ENCODE measurements at places on chromosomes 4 and X.

DNA sequence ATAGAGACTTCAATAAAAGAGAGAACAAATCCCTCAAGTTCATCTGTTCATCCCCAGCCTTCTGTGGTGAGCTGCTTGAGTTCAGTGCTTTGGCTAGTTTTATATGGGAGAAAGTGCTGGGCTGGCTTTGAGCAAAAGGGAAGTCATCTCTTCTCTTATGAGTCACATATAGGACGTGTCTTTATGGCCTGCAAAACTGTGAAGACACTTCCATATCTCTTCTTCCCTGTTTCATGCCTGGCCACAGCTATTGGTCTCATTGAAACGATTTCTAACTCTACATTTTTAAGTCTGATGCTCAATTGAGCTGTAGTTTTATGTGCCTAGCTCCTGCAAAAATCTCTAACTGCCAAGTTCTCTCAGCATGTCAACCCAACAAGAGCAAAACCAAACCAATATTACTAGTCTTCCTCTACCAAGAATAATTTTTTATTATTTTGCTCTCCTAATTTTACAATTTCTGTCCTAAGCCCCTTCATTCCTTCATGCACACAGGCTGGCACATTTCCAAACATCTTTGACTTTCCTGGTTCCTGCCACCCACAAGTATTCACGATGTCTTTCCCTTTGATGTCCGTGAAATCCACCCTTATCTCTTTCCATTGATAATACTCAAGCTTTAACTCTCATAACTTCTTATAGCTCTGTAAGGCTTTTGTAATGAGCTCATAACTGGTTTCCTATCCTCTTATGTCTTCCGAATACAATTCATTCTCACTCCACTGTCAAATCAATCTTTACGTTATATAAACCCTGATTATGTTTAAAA is 165.3 kb downstream of the BTC start:
- DNase-seq = peak; percentile 11

DNA sequence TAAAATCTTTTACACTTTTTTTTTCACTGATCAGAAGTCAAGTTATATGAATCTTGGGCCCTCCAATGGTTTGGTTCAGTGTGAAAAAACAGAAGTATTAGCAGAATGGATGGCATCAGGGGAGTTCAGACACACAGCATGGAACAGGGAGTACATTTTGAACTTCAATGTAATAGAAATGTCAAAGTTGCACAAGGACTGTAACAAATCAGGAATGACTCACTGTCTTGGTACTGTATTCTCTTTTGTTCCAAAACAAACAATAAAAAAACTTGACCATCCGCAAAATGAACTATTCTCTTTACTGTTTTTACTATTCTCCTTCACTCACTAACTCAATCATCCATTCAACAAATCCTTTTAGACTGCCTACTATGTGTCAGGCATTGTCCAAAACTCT is 401.0 kb downstream of the FSTL5 start:
- no peak for DNase-seq

GRCh38 chr4:111689731-111690130 is 455.5 kb upstream of the FAM241A start:
- DNase-seq = no peak

GRCh38 chr4:1982124-1983052 is 26.4 kb downstream of the NELFA start:
- no peak for DNase-seq

GRCh38 chrX:5971300-5971699 is 257.4 kb downstream of the NLGN4X start:
- DNase-seq = no peak

DNA sequence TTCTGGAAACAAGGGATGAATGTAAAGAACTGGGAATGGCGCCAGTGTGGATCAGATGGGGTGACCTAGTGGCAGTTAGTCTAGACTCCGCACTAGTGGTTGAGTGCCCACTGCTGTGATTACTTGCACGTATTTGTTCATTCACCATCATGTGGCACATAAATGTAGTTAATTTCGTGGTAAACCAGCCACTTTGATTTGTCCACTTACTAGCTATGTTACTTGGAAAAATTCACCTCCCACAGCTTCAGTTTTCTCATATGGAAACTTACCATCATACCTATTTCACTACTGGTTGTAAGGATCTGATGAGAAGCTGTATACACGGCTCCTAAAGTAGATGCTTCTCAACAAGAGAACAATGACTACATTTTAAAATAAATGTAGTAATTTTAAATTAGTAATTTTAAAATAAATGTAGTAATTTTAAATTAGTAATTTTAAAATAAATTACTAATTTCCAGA is 394 bp upstream of the DYNLT3 start:
- no peak for DNase-seq

DNA sequence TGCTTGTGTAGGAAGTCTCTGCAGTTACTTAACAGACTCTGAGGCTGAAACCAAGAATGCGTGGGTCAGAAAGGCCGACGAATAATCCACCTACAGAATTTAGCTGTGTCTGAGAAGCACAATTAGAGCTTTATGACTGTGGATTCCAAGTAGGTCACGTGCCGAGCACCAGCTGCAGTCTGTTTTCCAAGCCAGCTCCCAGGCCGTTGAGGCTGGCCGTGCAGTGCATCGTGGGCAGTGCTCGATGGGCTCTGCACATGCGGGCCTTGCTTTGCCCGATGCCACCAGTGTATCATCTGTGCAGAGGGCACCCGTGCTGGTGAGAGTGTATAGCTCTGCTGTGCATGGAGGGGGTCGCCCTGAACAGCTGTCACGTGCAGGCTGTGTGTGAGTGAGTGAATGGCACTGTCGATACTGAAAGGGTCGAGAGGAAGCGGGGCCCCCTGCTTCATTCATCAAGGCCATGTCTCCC is 67.5 kb upstream of the CLDN34 start:
- DNase-seq = peak; percentile 87

DNA sequence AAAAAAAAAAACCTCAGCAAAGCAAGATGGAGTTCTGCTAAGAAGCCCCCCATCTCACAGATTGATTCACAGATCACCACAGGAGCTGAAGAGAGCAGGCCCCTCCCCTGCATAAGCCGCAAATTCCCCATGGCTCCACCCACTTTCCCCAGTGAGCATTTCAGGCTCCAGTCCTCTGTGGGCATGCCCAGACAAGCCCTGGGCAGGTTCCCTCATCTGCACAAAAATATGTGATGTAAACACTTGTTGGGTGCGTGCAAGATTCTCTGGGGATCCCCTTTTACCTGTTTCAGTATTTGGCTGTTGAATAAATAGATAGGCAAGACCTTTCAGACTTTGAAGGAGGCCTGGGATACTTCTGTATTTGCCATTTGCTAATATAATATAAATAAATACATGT is 514.3 kb downstream of the PCDH7 start:
- DNase-seq = no peak

DNA sequence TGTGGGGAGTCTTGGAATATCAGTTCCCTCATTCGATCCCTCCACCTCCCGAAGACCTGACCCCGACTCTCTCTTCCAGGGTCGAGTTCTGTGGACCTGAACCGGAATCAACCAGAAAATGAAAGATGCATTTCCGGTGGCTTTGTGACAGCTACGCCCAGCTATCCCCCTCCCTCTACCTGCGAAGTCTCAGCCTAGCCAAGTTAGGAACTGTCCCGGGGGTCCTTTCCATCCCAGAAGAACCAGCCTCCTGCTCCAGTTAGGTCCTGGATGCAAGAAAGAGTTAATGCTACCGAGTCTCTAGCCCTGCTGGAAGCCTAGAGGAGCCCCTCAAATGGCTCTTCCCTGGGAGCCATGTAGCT is 13.4 kb upstream of the ETDC start:
- DNase-seq = no peak

- DNase-seq = peak; percentile 61
These were observed 287.0 kb downstream of the GASK1B start for GRCh38 chr4:157885811-157886210.

DNA sequence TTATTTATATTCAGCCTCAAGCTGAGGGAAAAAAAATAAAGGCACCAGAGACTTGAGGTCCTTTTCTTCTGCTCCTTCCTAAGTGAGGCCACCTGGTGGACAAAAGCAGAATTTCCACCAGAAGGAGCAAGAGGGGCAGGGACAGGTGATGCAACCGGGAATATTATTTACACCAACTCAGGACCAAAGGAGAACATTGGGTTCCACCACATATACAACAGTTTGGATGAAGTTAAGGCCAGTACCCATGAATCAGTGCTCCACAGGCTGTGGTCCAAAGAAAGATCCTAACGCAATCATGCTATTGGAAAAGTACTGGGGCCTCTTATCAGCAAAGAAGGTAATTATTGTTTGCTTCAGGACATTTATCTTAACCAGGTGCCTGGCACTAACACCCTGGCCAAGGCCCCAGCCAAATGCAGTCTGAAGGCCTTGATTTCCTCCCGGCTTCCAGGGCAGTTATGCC is 57.4 kb downstream of the TSC22D3 start:
- peak; percentile 72 for DNase-seq

- DNase-seq = no peak
These were observed 2.9 kb upstream of the MND1 start for GRCh38 chr4:153341575-153342090.

DNA sequence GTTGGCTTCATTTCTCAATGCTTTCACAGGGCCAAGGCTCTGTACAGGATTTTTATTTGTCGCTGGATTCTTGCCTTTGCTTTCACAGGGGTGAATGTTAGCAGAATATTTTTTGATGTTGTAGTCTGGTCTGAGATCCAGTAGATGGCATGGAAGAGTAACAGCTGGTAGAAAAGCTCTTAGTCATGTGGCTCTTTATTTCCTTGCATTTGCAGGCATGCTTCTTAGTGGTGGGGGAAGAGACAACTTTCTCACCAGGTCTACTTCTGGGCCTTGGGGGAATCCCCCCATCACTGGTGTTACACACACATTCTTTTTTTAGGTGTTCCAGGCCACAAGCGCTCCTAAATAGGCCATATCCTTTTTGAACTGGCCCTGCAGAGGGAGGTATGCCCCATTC is 58.2 kb upstream of the DKK2 start:
- no peak for DNase-seq

DNA sequence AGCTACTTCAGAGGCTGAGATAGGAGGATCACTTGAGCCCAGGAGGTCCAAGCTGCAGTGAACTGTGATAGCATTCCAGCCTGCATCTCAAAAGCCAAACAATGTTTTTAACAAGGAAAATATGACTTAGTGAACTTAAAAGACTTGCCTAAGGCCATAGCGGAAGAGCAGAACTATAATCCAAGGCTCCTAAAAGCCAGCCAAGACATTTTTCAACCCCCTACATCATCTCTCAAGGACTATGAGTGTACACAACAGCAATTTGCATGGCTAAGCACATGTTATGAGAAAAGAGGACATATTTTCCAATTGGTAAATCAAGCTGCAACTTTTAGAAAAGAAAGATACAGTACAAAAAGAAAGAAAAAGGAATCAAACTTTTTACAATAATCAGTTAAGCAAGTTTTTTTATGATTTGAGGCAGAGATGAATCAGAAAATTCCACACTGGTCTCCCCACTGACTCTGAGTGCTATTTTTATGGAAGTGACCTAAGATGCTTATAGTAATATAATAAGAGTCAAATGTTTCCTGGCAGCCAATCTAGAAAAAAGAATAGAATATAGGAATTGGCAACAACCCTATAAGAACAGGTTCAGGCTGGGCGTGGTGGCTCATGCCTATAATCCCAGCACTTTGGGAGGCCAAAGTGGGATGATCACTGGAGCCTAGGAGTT is 9.8 kb upstream of the ACOT9 start:
- no peak for DNase-seq

DNA sequence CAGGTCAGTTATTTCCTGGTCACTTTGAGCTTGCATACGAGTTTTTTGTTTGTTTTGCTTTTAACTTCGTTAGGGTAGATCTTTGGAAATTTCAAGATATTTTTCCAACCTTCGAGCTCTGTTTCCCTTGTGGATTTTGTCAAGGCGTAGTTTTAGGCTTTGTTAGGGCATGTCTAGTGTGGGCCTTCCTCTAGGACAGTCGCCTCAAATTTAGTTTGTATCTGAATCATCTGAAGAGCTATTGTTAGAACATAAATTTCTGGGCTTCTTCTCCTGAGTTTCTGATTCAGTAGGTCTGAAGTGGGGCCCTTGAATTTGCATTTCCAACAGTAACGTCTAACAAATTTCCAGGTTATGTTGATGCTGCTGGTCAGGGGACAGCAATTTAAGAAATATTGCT is 48.8 kb upstream of the RBM47 start:
- DNase-seq = no peak

- no peak for DNase-seq
These were observed 20.4 kb upstream of the FBXW7 start for GRCh38 chr4:152556283-152556682.

DNA sequence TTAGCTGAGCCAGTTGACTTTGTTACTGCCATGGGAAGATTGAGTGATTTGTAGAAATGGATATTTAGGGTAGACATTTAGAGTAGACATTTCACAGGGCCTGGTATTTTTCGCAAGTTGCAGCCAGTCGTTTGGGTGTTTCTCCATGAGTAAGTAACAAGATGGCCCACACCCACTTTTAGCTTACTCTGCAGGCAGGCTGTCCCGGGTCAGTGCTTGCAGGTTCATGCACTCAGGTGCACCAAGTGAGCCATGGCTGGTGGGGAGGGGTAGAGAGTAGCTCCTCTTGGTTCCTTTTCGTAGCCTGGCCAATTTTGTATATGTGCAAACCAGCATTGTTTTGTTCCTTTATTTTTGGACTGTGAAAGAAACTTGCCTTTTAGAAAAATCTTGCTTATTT is 145.6 kb downstream of the POLA1 start:
- no peak for DNase-seq

DNA sequence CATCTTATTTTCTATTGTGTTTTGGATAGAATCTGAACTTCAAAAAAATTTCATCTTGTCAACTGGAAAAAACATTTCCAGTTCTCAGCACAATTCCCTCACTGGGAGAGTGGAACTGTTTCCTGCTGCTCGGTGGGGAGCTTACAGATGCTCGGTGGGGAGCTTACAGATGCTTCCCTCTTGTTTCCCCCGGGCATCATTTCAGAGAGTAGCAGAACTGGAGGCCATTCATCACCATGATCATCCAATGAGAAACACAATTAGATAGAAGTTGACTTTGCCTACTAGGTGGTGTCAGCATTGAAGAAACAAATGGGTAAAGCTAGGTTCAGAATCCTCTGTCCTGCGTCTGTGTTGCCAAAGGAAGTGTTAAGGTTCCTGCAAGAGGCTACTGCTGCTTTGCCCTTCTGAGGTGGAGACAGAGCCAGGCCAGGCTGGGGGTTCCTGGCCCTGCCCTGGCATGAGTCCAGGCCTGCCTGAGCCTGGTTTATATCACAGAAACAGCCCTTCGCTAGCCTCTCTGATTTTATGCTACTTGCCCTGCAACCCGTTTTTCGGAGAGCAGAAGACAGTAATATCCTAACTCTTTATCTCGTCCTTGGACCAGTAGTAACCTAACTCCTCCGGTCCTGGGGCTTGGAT is 70.6 kb downstream of the TAPT1 start:
- no peak for DNase-seq

- no peak for DNase-seq
These were observed 80.4 kb downstream of the HS6ST2 start for GRCh38 chrX:132877954-132878536.

GRCh38 chr4:13162886-13163285 is 321.3 kb downstream of the RAB28 start:
- DNase-seq = no peak

GRCh38 chrX:129566073-129566472 is 26.0 kb downstream of the OCRL start:
- no peak for DNase-seq

Measured in Ammon's horn (tissue), 1 donor.